ENCODE measurements at places on chromosomes 7 and 10.
A peak's percentile ranks its signal among the peaks of the same experiment; 100 is the strongest.

DNA sequence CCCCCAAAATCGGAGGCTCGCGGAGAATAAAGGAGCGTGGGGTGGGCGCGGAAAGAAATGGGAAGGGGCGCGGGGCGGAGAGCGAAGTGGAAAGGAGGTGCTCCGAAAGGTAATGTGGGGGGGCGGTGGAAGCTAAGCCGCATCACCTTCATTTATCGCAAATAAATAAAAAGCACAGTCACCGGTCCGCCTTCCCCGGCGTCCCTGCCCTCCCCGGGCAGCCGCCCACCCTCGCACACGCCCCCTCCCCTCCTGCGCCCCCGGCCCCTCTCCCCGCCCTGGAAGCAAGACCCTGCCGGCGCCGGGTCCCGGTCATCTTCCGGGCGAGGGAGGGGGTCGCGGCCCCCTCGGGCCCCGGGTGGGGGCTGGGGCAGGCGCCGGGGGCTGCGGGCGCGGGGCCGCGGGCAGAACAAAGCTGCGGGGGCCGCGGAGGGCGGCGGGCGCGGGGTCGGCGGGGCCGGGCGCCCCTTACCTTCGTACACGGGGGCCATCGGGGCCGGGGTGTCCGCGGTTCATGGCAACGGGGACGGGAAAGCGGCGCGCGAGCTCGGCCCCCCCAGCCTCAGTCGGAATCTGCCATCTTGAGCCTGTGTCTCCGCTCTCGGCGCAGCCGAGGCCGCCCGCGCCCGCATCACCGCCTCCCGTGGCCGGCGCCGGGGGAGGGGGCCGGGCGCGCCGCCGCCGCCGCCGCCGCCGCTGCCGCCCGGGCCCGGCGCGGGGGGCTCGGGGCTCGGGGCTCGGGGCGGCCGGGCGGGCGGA, 486 bp downstream of the HIPK2 start:
- no peak for DNase-seq

DNA sequence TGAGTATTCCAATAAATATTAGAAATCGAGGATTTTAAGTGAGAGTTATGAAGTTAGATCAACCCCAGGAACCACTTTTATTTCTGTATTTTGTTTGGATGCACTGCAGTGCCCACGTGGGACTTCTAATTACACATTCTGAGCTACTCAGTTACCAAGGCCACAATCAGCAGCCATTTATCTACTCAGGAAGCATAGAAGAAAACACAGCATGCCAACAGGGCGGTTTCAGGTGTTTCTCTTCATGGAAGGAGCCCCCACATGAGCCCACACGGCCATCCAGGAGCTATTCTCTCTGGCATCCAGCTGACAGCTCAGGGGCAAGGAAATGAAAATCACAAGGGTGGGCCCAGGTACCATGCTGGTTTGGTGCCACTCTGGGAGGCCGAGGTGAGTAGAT, 266.5 kb upstream of the MKLN1 start:
- no peak for DNase-seq

DNA sequence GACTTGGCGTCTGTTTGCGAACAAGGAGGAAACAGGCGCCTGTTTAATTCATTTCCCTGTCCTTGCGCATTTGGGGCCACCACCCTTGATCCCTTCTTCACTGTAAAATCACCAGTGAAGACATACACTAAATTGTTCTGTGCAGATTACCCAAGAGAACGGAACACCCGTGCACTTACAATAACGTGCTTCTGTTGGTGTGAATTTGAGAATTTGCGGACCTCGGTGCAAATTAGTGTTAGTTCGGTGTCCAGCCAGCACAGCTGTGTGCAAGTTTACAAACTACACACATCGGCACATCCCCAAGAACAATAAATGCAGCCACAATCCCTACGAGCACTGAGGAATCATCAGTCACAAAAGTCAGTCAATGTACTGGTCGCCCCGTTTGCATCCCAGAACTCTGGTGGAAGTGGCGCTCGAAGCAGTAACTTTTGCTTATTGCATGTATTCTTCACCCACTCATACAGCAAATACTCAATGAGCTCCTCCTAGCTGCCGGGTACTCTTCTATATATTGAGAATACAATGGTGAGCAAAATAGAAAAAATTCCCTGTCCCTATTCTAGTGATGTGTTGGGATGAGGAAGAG, 786 bp upstream of the CNOT4 start:
- no peak for DNase-seq

GRCh38 chr7:117777335-117778142, 95.7 kb downstream of the CTTNBP2 start:
- DNase-seq = no peak

- DNase-seq = peak; percentile 75
Observed at GRCh38 chr7:112385516-112385915, 64.7 kb upstream of the IFRD1 start.

DNA sequence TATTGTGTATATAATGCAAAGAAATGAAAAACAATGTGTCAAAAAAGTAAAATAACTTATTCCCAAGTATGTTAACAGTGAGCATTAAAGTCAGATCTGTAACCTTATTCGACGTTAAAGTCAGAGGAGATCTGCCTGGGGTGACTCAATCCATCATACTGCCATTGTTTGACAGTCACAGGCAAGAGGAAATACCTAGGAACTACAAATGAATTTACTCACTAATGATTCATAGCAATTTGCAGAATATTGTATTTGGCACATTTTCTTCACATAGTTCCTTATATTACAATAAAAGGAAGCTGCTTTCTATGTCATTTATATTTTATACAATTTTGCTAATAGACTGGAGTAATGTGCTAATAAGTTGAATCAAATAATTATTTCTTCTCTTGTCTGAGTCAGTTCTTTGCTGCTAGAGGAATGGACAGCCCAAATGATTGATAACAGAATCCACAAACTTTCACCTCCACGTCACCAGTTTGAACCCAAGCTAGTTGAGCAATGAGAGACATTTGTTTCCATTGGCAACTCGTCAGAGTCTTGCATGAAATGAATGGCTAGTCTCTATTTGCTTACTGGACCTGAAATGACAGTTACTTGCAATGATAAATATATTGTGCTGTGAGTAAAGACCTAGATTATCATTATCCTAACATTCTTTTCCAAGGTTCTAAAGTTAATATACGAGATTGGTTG, 48.5 kb upstream of the TMEM106B start:
- DNase-seq = no peak

DNA sequence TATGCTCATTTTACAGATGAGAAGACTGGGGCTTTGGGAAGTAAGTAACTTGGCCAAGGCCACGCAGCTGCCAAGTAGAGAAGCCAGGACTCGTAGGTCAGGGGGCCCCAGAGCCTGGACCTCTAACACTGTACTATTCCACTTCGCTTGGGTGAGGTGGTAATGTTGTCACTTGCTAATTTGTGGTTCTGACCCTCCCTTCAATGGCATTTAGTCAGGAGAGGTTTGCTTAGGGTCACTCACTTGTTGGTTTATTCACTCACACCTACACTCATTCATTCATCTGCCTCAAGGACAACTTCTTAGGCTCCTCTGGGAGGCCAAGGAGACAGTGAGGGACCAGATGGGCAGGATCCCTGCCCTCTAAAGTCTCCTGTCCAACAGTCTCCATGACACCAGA, 21.3 kb downstream of the BTBD16 start:
- no peak for DNase-seq

DNA sequence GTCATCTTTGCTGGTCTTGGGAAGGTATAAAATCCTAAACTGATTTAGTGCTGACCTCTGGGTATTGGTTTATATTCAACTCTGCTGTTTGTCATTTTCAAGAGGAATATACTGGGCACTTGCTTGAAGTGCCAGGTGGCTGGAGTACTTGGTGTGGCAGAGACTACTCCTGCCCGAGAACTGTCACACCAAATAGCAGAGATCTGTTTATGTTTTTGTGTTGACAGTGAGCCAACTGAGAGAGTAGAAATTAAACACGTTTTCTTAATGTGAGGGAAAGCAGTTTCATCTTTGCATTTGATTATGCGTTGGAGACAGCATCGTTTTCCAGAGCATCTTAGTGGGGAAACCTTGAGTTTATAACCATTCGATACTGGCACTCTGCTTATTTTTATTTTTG, 174.4 kb downstream of the CDCA7L start:
- no peak for DNase-seq

DNA sequence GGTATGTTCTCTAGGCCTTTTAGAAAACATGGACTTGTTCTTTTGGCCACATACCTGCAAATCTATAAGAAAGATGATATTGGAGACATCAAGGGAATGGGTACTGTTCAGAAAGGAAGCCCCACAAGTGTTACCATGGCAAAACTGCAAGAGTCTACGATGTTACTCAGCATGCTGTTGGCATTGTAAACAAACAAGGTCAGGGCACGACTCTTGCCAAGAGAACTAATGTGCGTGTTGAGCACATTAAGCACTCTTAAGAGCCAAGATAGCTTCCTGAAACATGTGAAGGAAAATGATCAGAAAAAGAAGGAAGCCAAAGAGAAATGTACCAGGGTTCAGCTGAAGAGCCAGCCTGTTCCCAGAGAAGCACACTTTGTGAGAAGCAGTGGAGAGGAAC, 37.1 kb downstream of the SDK1 start:
- DNase-seq = no peak

Data from esophagus muscularis mucosa (tissue), 4 donors.